ENCODE measurements at places on chromosomes 7 and 10.
A peak's percentile ranks its signal among the peaks of the same experiment; 100 is the strongest.

DNA sequence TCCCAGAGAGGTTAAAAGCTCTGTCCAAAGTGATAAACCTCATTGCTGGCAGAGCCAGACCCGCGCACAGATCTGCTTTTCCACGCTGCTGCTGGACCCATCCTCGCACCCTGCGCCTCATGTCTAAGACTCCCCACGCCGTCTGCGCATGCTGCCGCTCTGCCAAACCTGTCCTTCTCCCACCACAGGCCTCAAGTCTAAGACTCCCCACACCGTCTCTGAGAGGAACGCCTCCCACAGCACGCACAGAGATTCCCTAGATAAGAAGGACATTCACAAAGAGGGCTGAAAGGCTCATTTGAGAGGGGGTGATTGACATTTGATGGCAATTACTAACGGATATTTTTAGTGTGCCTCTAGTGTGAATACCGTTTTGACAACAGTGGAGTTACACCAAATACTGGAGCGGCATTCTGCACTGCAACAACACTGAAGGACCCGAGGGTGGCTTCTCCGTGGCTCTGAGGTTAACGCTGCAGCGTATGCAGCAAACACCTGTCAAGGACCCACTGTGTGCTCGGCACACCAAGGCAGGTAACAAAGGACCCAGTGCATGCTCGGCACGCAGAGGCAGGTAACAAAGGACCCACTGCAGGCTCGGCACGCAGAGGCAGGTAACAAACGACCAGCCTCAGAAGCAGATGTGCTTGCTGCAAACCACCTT is 231.4 kb downstream of the DNAJB6 start:
- no peak for DNase-seq

- peak; percentile 98 for DNase-seq
Measured at GRCh38 chr10:16905320-16905719, 88.1 kb upstream of the RSU1 start.

- no peak for DNase-seq
Measured at GRCh38 chr7:22350466-22351328, 6.3 kb downstream of the RAPGEF5 start.

- no peak for DNase-seq
Measured at GRCh38 chr10:59553162-59553900, 156.3 kb downstream of the SLC16A9 start.

GRCh38 chr7:157771-158625 is 34.4 kb upstream of the FAM20C start:
- no peak for DNase-seq

GRCh38 chr10:1434202-1434601 is 303.1 kb downstream of the ADARB2 start:
- DNase-seq = no peak

- DNase-seq = peak; percentile 22
Measured at GRCh38 chr7:67619175-67619574, 622.5 kb downstream of the TYW1 start.

DNA sequence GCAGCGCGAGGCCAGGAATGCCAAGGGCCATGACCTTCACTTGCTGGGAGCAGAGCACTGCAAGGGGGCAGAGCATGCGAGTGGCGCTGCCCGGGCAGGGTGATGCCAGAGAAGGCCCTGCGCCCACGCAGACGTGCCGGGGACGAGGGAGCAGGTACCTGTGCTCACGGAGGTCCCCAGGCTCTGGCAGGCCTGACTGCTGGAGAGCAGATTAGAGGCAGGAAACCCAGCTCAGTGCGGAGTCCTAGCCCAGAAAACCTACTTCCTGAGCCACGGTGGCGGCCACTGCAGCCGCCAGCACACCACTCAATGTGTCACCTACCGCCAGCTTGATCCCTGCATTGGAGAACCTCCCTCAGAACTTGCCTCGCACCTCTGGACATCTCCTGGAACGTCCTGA is 148.4 kb downstream of the MAD1L1 start:
- DNase-seq = no peak

GRCh38 chr10:112177247-112177646 is 6.3 kb downstream of the GPAM start:
- no peak for DNase-seq

GRCh38 chr7:44068054-44068453 is 2.7 kb upstream of the PGAM2 start:
- DNase-seq = no peak

- peak; percentile 48 for DNase-seq
Measured at GRCh38 chr10:18368682-18369081, 228.5 kb downstream of the CACNB2 start.

DNA sequence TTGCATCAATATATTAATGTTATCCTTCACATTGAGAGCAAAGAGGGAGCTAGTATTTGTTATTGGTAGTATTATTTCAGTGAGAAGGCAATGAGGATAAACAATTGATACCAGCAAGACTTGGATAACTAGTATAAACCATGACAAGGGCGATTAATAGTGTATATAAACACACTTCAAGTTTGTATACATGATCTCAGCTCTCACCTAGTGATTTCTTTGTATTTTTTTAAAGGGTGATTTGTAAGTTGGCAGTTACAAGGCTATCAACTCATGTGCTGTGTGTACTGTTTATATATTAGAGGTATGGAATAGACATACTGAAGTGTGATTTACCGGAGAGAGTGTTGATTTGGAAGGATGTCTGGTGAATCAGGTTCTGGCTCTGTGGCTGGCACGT is 88.0 kb downstream of the SNX10 start:
- DNase-seq = no peak

- no peak for DNase-seq
Measured at GRCh38 chr7:31029251-31030042, 22.7 kb upstream of the ADCYAP1R1 start.

- DNase-seq = no peak
Measured at GRCh38 chr10:98285416-98285815, 17.4 kb upstream of the LOXL4 start.

All from fibroblast of skin of abdomen (primary cell).